ENCODE measurements at places on chromosomes 2 and 18.

GRCh38 chr2:17052001-17052400 is 386.4 kb upstream of the CYRIA start:
- DNase-seq, result no peak

GRCh38 chr2:209519271-209519670 is 95.4 kb downstream of the MAP2 start:
- DNase-seq, result no peak

DNA sequence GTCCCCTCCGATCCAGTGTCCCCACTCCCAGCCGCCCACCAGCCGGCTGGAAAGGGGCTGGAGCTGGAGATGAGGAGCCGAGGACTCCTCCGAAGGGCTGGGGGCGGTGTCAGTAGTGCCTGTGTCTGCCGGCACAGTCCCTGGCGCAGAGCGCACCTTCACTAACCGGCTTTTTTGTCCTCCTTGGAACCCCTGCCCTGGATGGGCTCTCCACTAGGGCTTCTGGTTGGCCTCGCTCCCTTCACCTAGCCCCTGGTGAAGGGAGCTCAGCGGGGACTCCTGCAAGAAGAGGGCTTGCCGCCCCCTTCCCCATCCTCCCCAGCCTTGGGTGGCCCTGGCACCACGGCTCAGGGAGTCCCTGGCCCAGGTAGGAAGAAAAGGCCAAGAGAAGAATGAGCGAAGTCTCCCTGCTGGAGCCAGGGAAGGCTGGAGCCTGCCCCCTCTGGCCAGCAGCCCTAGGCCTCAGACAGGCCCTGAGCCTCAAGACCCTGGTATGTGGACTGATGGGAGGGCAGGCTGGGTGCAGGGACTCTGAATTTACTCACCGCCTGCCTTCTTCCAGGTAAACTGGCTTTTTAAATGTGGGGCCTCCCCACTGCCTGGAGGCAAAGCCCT is 570 bp upstream of the ECEL1 start:
- DNase-seq, result no peak

DNA sequence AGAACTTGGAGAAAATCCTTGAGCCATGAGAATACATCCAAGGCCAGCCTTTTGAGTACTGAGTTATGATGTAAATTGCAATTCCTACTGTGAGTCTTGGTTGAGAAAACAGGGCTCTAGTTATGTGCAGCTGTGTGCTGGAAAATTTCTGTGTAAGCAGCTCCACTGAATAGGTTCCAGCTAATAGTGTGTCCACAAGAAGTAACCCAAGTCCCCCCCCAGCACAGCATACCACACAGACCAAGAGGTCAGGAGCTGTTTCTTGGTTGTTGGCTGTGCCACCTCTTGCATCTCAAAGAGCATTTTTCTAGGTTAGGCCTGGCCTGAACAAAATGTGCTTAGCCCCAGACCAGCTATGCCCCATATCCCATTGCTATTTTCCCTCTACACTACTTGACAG is 36.8 kb upstream of the APCDD1 start:
- no peak for DNase-seq

GRCh38 chr2:66854298-66854697 is 419.4 kb downstream of the MEIS1 start:
- DNase-seq, result no peak

Data from DND-41 (cell line).